ENCODE measurements at places on chromosomes 16 and 17.

- DNase-seq: no peak
Observed at GRCh38 chr17:62703261-62703775, 75.8 kb downstream of the MRC2 start.

DNA sequence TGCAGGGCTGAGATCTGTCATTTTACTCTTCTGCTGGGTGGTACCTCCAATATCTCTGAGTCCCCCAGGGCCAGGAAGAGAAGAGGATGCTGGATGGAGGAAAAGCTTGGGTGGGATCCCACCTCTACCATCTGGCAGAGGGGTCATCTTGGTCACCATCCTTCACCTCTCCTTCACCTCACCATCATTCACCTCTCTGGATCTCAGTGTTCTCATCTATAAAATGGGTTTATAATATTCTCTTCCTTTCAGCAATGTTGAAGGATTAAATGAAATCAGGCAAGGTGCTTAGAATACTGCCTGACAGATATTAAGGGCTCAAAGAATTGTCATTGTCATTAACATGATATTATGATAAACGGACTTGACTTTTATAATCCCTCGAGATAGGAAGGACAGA lies 195.8 kb downstream of the SNX29 start:
- DNase-seq: no peak

DNA sequence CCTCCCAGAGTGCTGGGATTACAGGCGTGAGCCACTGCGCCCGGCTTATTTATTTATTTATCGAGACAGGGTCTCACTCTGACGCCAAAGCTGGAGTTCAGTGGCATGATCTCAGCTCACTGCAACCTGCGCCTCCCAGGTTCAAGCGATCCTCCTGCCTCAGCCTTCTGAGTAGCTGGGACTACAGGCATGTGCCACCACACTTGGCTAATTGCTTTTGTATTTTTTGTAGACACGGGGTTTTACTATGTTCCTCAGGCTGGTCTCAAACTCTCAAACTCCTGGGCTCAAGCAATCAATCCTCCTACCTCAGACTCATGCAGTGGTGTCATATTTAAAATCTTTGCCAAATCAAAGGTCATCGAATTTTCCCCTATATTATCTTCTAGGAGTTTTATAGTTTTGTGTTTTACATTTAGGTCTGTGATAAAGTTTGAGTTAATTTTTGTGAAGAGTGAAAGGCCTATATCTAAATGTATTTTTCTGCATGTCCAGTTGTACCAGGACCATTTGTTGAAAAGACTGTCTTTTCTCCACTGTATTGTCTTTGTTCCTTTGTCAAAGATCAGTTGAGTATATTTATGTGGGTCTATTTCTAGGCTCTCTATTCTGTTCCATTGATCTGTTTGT lies 47.1 kb downstream of the NACA2 start:
- DNase-seq: no peak

DNA sequence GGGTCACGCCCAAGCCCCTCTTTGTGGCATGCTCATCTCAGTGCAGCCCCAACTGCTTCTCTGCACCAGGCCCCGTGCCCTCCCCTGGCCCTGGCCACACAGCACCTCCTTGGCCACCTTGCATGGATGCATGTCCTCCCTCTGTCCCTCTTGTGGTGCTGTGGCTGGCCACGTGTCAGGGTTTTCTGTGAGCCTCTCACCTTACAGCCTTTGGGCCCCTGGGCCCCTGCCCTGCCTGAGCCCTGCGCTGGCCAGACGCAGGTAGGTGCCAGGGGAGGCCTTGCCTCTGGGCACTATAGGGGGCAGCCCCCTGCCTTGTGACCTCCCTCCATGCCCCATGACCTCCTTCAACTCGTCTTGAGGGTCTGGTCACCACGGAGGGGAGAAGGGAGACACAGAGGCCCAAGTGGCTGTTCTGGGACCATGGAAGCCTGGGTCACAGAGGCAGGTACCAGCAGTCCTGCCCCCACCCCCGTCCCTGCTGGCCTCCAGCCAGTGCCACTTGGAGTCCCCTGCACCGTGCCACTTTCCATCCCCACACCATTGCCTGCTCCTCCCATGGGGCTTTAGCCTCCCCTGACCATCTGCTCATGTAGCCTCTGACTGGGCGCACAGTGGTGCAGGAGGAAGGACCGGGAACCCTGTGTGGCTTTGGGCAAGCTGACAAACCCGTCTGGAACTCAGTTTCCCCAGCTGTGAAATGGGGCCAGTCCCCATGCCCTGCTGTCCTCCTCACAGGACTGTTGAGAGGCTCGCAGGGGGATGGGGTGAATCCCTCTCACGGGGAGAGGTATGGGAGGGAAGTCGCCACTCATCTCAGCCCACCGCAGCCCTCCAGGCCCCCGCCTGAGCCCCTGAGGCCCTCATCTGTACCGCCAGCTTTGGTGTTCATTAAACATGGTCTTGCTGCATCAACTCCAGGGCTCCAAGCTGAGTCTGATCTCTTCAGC lies 11.5 kb upstream of the ATP6V0C start:
- DNase-seq: no peak

- DNase-seq: no peak
Observed at GRCh38 chr17:29039764-29040598, 3.0 kb upstream of the PIPOX start.

DNA sequence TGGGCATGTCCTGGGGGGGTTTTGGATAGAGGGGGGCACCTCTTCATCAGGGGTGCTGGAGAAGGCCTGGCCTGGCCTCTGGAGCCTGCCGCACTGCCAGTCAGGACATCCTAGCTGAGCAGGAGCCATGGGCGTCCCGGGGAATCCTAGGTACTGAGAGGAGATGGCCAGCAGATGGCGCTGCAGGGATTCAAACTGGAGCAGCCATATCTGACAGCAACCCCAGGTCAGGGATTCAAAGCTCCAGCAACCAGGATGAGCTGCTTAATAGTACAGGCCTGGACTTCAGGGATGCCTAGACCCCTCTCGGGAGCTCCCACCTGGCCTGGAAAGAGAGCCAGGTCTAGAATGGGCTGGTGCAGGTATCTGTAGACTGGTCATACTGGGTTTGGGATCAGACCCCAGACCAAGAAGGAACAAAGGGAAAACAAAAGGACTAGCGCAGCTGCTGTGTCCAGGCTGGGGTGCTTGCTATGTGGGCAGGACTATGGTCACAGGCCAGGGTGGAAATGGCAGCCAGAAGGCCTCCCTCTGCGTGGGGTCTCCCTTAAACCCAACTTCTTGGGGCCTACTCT lies 306.9 kb upstream of the RBFOX1 start:
- peak; percentile 60 for DNase-seq

- DNase-seq: peak; percentile 81
Observed at GRCh38 chr17:34252444-34253138, 2.5 kb upstream of the CCL2 start.

DNA sequence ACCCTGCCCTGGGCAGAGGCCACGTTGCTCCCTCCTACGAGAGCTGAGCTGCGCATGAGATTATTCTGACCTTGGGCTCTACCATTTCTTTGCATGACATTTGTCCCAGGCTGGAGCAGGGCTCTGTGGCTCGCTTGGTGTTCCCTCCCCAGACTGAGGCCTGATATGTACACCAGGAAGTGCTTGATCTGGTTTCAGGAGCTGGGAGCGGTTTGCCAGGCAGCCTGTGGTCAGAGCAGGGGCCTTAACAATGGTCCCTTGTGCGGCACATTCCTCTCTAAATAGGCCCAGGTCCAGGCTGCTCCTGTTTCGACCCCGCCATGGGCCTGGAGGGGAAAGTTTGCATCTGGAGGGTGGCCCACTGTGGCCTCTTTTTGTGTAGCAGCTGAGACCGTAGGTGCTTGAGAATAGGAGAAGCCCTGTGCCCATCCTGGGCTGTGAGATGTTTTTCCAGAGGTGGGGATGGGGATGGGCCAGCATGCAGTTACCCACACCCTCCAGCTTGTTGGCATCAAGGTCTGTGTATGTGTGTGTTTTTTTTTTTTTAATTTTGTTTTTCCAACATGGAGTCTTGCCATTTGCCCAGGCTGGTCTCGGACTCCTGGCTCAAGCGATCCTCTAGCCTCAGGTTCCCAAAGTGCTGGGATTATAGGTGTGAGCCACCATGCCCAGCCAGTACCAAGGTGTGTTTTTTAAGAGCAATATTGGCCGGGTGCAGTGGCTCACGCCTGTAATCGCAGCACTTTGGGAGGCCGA lies 253.9 kb downstream of the SEC14L1 start:
- no peak for DNase-seq

DNA sequence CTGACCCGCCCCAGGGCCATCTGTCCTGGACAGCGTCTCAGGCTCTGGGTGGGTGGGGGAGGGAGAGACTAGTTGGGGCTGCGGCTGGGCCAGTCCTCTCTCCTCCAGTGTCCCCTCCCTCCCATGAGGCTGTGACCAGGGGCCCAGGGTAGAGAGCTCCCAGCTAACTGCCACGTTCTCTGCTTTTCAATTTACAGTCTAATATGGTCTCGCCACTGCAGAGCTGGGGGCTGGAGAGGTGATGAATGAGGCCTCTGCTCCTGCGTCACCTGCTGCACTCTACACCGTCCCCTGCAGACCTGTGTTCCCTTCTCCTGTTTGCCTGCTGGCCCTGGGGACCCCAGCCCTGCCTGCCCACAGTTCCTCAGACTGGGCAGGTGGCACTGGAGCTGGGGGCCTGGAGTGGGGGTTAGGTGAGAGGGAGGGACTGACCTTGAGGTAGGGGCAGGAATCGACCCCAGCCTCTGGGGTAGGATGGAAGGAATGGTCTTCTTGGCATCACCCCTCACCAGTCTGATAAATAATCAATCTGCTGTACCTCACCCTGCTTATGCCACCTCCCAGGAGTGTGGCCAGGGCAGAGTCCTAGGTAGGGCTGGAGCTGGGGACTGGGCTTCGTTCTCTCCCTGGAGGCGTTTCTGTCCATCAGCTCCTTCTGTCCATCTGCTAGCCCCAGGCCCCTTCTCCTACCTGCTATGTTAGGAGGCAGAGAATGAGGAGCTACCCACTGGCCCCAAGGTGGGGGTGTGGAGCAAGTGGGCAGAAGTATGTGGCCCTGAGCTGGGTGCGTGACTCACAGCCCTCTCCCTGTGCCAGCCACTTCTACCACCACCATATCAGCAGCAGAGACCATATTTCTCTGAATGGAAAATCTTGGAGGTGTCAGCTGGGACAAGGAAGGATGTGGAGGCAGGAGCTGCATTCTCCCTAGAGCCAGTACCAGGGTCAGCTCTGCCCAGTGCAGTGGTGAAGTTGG lies 12.9 kb downstream of the SEZ6 start:
- no peak for DNase-seq

DNA sequence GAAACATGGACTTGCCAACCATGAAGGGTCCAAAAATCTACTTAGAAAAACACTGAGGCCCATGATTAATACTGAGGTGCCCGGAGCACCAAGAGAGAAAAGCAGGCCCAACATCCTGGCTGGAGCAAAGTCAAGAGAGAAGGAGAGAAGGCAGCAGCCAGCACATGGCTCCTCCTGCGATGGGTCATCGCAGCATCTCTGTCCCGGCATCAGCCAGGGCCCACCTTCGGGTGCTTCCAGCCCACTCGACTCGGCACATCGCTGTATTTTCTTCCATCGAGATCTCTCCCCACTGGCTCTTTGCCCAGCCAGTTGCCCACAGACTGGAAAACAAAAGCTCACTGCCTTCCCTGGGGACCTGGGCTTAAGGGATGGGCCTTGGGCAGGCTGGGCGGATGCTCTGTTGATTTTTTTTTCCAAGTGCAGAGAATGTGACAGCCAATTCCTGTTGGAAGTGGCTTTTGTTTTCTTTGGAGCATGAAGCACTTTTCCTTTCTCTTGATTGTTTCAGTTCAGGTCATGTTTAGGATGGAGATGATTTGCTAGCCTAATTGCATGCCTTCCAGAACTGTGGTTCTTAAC lies 58.1 kb downstream of the CYB5B start:
- DNase-seq: no peak

DNA sequence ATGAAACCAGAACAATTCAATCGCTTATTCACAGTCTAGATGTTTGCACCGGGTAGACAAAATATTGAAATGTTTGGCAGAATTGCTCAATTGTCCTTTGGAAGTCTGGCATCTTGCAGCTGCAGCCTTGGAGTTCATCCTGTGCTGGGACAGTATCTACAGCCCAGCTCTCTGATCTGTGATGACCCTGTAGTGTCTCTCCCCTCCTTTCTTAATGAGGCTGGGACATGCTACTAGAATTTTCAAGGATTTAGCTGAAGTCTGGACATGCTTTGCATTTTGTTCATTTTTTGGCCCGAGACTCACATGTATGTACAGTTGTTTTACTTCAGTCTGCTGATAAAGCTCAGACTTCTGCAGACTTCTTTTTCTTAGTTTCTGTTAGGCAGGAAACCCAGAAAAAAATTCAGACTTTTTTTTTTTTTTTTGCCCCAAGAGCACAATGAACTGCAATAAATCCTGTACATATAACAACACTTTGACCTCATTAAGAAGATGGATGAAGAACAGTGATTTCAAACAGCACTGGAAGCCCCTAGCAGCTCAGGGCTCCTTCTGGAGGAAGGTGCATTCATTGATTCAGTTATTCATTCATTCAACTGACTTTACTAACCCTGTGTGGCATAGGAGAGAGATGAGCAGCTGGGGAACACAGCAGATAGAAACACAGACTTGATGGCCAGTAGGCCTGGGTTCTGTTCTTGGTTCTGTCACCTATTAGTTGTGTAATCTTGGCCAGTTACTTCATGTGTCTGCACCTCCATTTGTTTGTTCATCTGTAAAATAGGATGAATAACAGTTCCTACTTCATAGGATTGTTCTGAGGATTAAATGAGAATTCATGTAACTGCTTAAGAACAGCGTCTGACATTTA lies 210.0 kb downstream of the MAP2K4 start:
- no peak for DNase-seq

- no peak for DNase-seq
Observed at GRCh38 chr17:70074236-70074830, 692 bp upstream of the KCNJ16 start.

DNA sequence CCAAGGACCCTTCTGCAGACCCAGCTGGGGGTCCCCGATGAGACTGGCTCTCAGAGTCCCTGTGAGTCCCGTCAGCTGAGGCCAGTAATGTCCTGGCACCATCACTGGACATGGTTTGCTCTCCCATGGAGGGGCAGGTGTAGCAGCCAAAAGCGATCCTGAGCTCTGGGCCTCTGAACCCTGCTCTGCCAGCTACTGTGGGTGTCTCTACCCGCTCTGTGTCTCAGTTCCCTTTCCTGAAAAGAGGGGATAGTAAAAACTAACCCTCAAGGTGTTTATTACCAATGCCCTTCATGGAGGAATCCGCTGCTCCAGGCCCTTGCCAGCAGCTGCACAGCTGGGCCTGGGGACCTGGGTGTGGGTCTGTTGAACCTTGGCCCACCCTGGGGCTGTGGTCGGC lies 8.8 kb downstream of the TUBB3 start:
- DNase-seq: no peak

- no peak for DNase-seq
Observed at GRCh38 chr17:79473876-79474440, 136.9 kb downstream of the RBFOX3 start.
